ENCODE measurements at places on chromosomes 7 and 10. TPM values are rescaled to one million over a fixed set of nuclear protein-coding genes. Genes with fewer than 3 reads are reported as not detected.

Gene FAM131B
- 3.2 TPM for total RNA-seq

Gene HMX2
- not detected for total RNA-seq

Gene C10orf62
- total RNA-seq: not detected

Gene CCL24
- total RNA-seq: not detected

Gene CXCL12
- 101 TPM for total RNA-seq

Gene PAPOLB
- 0.07 TPM for total RNA-seq

Gene CYP2C19
- not detected for total RNA-seq

Gene CAPZA2
- total RNA-seq: 149 TPM

Gene MYL10
- not detected for total RNA-seq
